ENCODE measurements at places on chromosomes 7 and 10.

- no peak for DNase-seq
Observed at GRCh38 chr7:140655511-140656408, 15.1 kb upstream of the DENND2A start.

DNA sequence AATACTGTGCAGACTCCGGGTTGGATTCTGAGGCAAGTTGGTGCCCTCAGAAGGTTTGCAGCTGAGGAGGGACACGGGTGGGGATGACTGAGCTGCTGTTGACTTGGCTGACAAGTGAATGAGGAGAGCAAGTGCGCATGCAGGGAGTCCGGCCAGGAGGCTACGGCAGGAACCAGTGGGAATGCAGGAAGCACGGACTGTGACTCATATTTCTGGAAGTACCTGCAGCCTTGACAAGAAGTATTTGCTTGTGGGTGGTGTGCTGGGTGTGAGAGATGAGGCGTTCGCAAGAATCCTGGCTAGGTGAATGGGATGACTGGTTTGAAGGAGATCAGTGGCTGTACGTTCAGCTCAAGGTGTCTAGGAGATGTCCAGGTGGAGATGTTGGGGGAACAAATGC is 30.8 kb upstream of the FXYD4 start:
- DNase-seq, result no peak

DNA sequence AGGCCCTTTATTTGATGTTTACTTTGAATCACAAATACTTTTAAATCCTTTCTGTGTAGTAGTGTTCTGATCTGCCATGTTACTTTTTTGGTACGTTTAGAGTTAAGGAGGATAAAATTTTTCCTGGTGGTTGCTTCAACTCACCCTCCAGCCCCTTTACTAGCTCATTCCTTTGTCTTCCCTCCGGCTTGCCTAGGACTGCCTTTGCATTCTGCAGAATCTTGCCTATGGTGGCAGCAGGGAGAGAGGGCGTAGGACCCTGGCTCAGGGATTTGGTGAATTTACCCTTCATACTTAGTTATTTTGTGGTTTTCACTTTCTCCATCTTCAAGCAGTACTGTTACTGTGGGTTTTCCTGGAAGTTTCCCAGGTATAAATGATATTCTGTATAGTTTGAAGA is 833.5 kb downstream of the XPNPEP1 start:
- no peak for DNase-seq

DNA sequence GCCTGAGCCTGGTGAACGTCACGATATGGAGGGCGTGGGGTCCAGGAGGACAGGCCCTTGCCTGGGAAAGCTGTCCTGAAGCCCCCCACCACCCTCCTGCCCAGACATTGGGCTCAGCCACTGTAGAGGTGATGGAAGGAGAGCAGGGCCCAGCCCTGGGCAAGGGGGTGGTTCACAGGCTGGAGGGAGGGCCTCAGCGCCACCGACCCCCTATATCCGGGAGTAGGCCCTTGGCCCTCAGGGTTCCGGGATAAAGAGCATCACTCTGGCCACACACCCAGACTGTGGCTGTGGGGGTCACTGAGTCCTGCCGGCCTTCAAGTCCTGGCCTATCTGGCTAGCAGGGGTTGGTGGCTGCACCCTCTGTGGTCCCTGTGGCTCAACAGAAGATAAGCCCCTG is 55.3 kb upstream of the GTF2IRD1 start:
- no peak for DNase-seq

GRCh38 chr7:129470411-129470810 is 31.9 kb upstream of the SMKR1 start:
- no peak for DNase-seq

DNA sequence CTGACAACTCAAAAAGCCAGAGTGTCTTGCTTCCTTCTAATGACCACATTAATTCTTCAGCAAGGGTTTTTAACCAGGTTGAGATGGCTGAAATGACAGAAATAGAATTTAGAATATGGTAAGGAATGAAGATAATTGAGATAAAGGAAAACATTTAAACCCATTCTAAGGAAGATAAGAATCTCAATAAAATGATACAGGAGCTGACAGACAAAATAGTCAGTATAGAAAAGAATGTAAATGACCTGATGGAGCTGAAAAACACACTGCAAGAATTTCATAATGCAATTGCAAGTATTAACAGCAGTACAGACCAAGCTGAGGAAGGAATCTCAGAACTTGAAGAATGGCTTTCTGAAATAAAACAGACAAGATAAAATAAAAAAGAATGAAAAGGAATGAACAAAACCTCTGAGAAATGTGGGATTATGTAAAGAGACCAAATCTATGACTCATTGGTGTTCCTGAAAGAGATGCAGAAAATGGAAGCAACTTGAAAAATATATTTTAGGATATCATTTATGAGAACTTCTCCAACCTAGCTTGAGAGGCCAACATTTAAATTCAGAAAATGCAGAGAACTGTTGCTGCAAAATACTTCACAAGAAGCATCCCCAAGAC is 87.1 kb downstream of the SAMD9 start:
- DNase-seq, result no peak

GRCh38 chr7:107559864-107560263 is 3.9 kb downstream of the COG5 start:
- DNase-seq, result no peak

GRCh38 chr10:77833225-77833624 is 93.3 kb downstream of the DLG5 start:
- DNase-seq, result no peak

DNA sequence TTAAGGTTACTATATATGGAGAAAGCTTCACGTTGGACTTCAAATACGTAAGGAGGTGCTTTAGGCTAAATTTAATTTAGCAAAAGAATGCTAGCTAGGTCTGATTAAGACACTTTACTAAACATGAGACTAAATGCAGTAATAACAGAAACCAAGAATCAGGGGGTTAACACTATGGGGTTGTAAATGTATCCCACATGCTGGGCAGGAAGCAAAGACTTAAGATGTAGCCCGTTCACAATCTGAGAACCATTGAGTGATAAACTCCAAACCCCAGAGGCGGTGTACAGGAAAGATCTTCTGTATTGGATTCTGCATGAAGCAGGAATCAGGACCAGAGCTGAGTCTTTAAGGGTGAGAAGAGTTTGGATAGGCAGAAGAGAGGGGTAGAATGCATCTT is 60.4 kb downstream of the FZD1 start:
- no peak for DNase-seq

GRCh38 chr7:92723205-92723604 is 113.2 kb downstream of the CDK6 start:
- no peak for DNase-seq

GRCh38 chr10:89637113-89637512 is 7.9 kb downstream of the PANK1 start:
- DNase-seq, result no peak

- no peak for DNase-seq
Observed at GRCh38 chr7:76047305-76047810, 442 bp downstream of the STYXL1 start.

- DNase-seq, result no peak
Observed at GRCh38 chr10:110458266-110458920, 39.3 kb upstream of the DUSP5 start.

DNA sequence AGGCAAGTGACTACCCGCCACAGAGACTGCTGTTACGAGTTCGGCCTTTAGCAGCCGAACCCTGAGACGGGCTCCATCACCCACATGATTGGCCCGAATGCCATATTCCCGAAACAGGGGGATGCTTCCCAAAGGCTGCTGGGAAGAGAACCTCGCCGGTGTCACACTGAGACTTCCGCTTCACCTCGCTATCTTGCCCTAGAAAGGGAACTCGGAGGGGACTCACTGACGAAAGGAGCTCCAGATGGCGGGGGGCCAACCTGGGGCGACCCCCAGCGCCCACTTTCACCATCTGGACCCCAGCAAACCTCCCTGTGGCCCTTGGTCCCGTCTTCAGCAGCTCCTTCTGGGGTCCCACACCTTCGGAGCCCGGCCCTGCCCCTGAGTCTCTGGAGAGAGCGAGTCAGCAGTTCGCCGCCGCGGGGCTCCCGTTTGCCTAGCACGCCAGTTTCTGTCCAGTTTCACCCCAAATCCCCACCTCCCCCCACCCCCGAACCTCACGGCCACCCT is 529 bp downstream of the HPS1 start:
- no peak for DNase-seq

- no peak for DNase-seq
Observed at GRCh38 chr10:10891124-10892082, 126.3 kb upstream of the CELF2 start.

- DNase-seq, result no peak
Observed at GRCh38 chr7:102317231-102318059, 30.8 kb downstream of the SH2B2 start.

- DNase-seq, result no peak
Observed at GRCh38 chr7:155227004-155227787, 70.5 kb upstream of the INSIG1 start.

- DNase-seq, result no peak
Observed at GRCh38 chr7:107742678-107743566, 1.0 kb upstream of the CBLL1 start.

DNA sequence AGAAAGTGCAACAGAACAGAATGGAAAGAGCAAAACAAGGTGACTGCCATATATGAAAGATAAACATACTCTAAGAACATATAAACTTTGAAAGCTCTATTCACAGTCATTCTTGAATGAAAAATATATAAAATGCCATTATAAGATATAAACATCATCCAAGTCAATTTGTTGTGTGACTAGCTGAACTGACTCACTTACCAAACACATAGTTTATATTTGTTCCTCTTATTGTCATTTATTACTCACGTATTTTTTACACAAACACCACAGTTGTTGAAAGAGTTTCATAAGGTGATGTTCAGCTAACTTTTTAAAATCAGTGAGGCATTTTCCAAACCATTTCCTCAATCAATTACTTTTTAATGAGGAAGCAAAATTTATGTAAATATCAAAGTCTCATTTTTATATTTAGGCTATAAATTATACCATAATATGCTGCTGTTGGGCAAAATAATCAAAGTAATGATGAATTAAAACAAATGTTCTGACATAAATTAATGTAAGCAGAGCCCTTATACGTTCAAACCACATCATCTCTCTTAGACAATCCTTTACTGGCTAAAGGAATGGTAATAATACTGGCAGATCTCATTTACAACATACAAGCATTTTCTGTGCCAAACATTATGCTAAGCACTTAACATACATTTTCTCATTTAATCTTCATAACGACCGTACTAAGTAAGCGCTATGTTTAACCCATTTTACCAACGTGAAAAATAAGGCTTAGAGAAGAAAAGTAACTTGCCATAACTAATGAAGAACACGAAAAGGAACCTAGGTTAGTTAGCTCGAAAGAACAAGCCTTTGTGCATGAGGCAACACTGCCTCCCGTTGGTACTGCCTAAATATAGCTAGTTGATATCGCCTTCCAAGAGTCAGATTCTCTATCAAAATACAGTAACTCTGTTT is 7.3 kb downstream of the LRRN3 start:
- peak; percentile 32 for DNase-seq

- DNase-seq, result no peak
Observed at GRCh38 chr7:147774461-147774860, 816.1 kb upstream of the C7orf33 start.

GRCh38 chr10:110528224-110528996 is 30.7 kb downstream of the DUSP5 start:
- DNase-seq, result no peak

- no peak for DNase-seq
Observed at GRCh38 chr10:119728172-119728800, 2.4 kb downstream of the INPP5F start.

DNA sequence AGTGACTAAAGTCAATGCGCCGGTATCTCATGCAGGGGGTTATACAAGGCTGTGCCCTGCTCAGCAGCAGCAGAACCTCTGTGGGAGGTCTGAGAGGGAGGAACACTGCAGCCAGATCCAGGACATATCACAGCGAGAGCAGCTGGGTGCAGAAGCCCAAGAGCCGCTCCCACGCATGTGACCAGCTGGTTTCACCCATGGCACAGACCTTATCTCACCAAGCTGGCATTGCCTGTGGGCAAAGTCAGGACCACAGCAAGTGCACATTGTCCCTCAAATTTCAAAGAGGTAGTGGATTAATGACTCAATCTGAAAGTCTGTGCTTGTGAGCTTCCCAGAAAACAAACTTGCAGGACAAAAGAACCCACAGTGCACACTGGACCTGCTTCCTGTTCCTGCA is 31.6 kb upstream of the AKR1C1 start:
- DNase-seq, result no peak

DNA sequence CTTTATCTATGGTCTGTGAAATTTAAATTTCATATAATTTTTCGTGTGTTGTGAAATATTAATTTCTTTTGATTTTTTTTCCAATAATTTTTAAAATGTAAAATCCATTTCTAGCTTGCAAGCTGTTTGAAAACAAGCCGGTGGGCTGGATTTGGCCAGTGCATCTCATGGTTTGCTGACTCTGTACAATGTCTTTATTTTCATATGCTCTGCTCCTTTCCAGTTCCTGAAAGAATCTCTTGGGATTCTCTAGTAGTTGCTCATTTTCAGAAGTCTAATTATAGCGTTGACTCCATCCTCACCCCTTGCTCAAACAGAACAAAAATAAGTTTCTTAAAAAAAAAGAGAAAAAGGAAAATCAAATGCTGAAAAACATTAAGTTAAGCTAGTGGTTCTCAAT is 21.4 kb downstream of the UBN2 start:
- no peak for DNase-seq

DNA sequence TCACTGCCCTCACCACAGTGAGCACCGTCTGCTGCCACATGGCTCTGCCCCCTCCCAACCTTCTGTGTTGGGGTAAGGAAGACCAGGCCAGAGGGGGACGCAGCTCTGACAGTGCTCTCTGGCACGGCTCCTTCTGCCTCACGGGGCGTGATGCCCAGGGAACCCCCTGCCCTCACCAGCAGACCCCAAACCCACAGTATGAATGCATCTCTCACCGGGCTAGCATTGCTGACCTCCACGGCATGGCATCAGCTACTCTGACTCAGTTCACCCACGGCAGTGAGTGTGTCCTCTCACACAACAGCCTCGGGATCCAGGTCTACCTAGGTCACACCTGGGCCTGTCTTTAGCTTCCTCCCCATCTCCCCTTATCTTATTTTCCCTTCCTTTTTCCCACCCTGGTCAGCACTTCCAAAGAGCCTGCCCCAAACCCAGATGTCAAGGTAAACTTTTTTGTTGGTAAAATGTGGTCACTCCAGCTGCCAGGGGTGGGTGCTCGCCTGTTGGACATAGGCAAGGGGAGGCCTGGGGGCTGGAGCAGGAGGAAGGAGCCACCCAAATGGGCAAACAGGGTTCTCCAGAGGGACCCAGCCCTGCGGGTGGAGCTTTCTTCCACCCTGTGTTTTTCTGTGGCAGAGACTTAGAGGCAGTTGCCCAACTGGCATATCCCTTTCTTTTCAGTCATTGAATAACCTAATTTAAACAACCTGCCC is 4.4 kb downstream of the CALML3 start:
- DNase-seq, result no peak

DNA sequence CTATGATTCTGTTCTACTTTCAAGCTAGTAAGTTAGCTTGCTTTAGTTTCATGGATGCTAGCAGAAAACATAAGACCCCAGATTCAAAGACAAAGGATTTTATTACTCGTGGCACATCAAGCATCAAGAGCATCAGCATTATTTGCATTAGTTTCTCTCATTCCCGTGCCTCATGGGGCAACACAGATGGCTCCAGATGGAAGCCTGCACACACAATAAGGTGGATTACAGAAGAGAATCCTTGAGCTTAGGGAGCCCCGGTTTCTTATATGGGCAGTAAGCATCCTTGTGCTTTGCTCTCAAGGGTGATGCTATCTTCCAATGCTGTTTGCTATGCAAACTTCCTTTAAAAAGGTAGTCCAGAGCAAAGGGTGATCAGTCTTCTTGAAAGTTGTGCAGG is 10.7 kb upstream of the CAPZA2 start:
- no peak for DNase-seq

GRCh38 chr10:103706047-103706446 is 149.3 kb downstream of the SH3PXD2A start:
- no peak for DNase-seq
